ENCODE measurements at places on chromosomes 1 and 21.

DNA sequence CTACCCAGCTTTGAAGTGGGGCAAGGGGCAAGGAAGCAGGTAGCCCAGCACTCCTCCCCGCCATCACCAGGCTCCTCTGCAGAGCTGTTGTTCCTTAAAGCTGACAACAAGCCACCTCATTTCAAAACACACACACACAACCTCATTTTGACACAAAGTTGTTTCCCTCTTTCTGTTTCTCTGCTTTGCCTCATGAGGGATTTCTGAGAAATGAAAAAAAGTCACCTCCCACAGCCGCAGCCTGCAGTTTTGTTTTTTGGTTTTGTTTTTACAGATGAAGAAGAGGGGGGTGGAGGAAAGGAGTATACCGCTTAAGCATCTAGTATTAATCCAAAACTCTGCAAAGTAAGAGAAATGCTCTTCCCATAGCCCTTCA lies 12.1 kb downstream of the MCL1 start:
- no peak for DNase-seq

DNA sequence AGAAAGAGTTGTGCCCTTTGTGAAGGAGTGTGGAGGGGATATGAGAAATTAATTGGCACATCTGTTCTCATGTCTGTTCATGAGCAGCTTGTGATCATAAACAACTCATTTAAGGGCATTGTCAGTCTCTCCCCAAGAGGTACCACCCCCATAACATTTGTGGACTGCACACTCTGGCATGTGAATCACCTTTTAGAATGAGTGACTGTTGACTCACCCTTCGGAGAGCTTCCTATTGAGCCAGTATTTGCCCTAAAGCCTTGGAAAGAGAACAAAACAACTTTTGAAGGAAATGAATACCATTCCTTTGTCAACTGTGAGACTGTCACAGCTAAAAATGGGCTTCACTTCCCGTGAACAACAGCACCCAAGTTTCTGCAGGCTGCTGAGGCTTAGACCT lies 27.5 kb upstream of the MYSM1 start:
- DNase-seq, result peak; percentile 96

- DNase-seq, result no peak
Observed at GRCh38 chr21:43961382-43961909, 50.7 kb upstream of the TRAPPC10 start.

- peak; percentile 20 for DNase-seq
Observed at GRCh38 chr1:24085546-24085945, 26.4 kb downstream of the MYOM3 start.

GRCh38 chr1:67393240-67393639 lies 37.0 kb downstream of the SERBP1 start:
- DNase-seq, result no peak
